ENCODE measurements at places on chromosomes 4 and X.

- DNase-seq, result no peak
Measured at GRCh38 chrX:68703369-68703768, 55.9 kb downstream of the STARD8 start.

DNA sequence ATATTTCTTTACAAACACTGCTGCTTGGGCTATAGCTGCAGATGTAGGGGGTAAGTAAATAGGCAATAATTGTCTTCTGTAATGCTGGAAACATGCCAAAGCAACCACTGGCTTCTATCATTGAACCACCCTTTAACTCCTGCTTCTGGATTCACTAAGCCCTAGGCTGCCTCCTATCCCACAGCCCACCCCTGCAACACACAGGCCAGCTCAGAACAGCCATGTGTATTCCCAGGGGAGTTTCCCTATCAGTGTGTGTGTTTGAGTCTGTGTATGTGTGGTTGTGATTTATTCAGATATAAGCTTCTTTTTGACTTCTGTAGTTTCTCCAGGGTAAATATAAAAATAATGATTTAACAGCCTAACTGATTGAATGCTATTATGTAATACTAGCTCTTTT is 291.3 kb downstream of the PCDH10 start:
- DNase-seq, result no peak

GRCh38 chr4:37383579-37384229 is 139.2 kb downstream of the NWD2 start:
- DNase-seq, result peak; percentile 21

- peak; percentile 22 for DNase-seq
Measured at GRCh38 chrX:22950269-22951266, 49.2 kb upstream of the DDX53 start.

GRCh38 chr4:107837317-107837716 is 12.6 kb downstream of the SGMS2 start:
- DNase-seq, result no peak

GRCh38 chr4:37981425-37981824 is 21.2 kb downstream of the PTTG2 start:
- no peak for DNase-seq

DNA sequence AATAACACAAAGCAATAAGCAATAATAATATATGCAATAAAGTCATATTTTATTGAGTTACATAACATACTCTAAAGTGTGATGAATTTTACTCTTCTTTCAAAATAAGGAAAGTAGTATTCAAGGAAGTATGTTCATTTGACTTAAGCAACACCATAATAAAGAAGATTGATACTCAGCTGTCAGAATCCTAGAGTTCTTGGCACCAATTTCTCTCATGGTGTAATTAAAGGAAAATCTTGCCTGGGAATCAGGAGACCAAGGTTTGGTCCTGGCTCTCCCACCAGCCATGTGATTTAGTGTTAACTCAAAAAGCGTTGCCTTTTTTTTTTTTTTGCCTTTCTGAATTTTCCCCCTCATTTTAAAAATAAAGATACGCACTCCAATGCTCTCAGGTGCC is 17.1 kb downstream of the MYOZ2 start:
- no peak for DNase-seq

DNA sequence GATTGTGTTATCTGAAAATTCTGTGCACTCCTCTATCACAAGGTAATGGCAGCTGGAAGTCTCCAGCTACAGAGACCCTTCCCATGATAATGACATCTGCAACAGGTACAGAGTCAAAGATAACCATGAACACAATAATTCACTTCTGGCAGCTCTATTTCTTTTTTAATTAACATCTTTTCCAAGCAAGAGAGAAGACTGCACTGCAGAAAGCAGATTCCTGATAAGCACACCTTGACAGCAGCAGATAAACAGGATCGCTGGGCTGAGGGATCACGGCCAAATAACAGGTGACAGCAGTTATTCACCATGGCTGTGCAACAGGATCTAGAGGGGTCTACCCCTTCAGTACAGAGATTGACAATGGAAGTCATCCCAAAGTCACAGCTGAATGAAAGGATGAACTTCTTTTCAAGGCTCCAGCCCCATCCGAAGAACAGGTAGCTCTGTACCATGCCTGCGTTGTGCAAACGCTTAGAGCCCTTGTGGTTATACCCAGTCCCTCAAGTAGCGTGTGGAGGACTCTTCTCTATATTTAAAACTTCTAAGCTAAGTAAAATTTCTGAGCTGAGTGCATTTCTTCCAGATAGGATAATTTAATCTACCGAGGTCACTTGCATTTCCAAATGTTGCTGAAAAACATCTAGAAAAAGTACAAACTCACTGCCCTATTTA is 66.7 kb downstream of the DCHS2 start:
- DNase-seq, result no peak

DNA sequence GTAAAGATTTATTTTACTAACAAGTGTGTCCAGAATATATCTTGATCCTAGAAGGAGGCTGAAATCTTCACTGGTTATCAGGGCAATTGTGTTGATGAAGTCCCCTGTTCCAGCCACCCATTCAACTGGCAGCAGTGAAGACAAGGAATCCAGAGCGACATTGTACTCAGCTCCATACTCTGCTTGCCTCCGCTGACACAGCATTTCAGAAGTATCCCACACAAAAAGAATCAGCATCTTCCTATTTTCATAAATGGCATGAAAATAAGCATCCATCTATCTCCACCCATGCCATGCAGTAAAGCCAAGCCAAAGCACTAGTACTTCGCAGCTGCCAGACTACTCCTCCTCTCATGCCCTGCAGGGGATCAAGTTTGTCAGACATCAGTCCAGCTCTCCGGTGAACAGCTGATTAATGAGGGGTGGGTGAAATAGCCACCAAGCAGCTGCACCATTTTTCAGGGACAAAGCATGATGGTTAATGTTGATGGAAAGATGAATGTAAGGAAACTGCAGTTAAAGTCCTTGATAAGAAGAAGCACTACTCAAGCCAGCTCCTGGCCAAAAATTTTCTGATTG is 54.0 kb downstream of the COL25A1 start:
- DNase-seq, result no peak

DNA sequence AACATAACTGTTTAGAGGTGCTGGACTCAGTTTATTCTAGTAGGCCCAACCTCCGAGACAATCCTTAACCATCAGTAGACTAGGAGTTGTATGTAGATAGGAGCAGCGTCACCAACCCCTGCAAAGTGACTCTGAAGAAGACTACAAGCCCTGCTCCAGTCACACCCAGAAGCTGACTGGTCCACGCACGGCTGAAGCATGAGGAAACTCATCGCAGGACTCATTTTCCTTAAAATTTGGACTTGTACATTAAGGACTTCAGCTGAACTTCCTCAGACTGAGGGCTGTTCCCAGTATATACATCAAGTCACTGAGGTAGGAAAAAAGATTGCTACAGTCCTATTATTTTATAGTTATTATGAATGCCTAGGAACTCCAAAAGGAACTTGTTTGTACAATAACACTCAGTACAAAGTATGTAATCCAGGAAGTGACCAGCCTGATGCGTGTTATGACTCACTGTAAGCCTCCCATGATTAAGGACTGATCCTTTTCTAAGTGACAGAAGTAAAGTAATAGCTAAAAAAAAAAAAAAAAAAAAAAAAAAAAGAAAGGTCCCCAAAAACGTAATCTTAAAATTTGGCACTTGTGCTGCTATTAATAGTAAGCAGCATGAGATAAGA is 41.6 kb upstream of the UGT2B7 start:
- DNase-seq, result peak; percentile 87

DNA sequence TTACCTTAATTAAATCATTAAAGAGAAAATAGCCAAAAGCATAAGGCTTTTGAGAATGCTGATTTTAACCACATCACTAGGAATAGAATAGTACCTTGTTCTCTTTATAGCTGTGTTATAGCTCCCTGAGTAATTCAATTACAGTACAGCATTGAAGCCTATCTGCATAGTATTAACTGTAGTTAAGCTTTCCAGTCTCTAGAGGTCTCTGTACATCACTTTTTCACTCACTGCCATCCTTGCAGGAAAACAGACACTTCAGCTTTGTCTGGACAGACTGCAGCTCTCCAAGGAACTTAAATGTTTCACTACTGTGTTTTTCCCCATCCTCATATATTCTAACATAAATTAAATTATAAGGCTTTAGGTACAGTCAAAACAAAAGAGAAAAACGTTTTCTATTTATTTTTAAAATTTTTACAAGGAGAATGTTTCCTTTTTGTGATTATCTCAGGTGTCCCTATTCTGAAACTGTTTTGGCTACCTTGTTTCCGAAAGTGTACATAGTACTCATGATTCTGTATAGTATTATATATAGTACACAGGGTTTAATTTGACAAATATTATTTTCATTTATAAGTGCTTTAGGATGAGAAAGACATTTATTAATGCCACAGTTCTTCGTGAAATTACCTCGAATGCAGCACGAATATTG is 407.9 kb downstream of the PCDH18 start:
- DNase-seq, result peak; percentile 49

DNA sequence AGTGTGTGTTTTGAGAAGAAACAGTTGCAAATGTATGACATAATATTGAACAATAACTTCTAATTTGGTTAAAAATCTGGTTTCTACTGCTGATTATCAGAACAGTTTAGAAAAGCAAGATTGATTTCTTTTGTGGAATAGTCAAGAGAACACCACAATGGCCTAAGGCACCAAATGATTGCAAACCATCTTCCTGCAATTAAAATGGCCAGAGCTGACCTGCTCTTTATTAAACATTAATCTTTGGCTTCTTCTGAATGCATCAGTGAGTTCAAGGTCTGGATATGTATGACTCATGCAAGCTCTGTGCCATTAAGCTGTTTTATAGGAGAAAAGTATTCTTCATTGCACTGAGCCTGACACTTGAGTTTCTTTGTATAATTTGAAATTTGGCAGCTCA is 107.8 kb upstream of the PDHA2 start:
- peak; percentile 79 for DNase-seq

DNA sequence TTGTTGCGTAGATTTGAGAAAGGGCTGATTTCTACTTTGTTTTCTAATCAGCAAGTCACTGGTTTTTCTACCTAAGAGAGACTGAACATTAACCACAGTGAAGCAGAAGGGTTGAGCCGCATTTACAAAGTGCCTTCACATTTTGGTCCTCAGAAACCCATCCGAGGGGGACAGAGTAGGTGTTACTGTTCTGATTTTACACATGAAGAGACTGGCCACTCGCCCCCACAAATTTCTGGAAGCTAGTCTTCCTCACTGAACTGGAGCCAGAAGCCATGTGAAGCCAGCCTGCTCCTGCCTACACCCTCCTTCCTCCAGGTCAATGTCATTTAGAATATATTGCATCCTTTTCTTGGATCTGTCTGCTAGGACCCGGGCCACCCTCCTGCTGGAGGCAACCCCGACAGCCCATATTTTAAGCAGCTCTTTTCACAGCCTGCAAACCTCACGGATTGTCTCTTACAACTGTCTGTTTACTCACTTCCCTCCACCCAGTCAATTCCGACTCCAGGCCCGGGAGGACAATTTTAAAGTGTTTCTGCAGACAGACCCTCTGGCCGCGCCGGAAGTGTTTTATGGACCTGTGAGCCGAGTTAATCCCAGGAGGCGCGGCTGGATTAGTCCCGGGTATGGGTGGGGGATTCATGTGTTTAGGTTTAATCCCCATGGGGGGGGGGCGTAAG is 73.2 kb upstream of the BCOR start:
- no peak for DNase-seq

DNA sequence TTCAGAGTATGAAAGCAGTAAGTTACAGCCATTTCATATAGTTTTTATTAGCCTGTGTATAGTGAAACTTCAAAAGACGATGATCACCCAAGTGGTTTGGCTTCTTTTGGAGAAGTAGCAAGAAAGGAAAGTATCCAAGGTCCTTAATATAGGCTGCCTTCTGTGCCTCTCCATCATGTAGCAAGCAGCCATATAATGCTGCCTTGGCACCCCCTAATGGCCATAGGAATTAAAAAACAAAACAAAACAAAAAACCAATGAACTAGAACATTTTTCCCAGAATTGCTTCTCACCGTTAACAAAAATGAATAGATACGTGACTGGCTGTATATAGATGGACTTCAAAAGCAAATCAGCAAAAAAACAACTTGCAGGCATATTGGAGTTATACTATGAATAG is 18.9 kb downstream of the LAMP2 start:
- peak; percentile 8 for DNase-seq
